Stimulated activated CD8-positive, alpha-beta memory T cell treated with anti-CD3 and anti-CD28 coated beads, Interleukin-4, amount 100 ng/mL, for 4 hours (primary cell): ENCODE measurements at places on chromosomes 2 and 18.

- no peak for DNase-seq
These were observed 111.4 kb downstream of the FEZ2 start for GRCh38 chr2:36486521-36487044.

DNA sequence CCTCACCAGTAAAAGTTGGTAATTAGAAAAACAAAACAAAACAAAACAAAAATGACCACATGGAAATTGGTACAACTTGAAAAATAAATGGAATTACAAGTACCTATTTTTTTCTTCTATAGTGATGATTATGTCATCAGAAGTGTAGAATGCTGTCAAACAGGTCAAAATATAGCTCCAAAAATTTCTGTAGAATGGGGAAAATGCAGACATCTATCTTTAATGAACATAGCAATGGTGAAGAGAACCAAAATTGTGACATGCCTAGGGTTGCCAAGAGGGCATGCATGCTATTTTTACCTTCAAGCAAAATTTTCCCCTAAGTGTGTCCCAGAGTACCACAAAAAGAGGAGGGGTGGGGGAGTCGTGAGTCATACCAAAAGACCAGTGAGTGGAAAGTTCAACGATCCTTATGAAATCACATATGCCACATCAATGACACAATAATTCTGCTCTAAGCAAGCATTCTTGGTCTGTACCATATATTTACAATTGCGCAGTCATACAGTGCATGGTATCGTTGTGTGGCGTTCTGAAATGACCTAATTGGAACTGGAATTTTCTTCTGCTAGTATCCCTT lies 1436.4 kb downstream of the SUCLG1 start:
- no peak for DNase-seq

DNA sequence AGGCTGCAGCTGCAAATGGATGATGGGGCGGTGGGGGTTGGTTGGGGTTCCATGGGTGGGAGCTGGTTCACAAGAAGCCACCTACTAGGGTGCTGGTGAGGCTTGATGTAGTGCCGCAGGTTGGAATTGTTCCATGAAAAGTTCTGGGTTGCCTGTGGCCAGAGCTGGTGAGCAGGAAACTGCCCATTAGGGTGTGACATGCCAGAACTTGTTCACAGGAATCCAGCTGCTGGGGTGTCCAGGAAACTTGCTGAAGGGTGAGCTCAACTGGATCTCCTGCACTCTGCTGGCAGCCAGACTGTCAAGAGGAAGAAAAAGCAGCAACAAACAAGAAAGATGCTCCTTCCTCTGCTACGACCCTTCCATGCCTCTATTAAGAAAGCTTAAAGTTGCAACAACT lies 48.8 kb downstream of the MAP3K20 start:
- no peak for DNase-seq

- no peak for DNase-seq
These were observed 532.0 kb upstream of the FSHR start for GRCh38 chr2:49686291-49686690.

GRCh38 chr2:121336528-121337294 lies 51.7 kb upstream of the TFCP2L1 start:
- DNase-seq: no peak

DNA sequence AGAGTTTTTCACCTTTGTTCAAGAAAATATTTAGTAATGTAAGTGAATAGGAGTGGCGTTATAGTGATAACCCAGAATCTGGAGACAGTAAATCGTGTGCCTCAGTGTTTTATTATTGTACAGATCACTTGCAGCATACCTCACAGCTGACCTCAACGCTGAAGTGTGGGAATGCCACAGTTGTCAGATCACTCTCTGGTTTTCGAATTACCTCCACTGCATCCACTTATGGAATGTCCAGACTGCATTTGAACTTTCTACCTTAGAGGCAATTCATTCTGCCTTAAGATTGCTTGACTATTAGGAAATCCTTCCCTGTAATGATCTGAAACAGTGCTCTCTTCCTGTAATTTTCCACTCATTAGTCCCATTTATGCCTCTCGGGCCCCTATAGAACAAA lies 164.5 kb upstream of the ALPP start:
- no peak for DNase-seq

- DNase-seq: no peak
These were observed at the start of gene AMER3 for GRCh38 chr2:130755256-130756052. AMER3 (plus strand) TSS chr2:130755540; CDS start chr2:130762073, 6,533 bp downstream.

DNA sequence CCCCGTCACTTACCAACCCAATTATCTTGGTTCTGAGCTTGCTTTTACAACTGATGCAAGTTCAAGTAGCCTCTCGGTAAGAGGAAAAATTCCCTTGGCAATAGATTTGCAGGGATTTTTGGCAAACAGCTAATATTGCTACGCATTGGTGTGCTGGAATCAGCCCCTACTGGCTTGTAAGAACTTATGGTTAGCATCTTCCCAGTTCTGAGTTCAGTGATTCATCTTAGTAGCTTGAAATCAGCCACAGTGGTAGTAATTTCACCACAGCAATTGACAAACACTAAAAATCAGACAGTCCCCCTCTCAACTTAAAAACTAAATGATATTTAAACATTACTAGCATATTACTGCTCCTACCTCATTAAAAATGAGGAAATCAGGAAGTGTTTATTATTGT lies 5.9 kb upstream of the RAX start:
- DNase-seq: no peak

DNA sequence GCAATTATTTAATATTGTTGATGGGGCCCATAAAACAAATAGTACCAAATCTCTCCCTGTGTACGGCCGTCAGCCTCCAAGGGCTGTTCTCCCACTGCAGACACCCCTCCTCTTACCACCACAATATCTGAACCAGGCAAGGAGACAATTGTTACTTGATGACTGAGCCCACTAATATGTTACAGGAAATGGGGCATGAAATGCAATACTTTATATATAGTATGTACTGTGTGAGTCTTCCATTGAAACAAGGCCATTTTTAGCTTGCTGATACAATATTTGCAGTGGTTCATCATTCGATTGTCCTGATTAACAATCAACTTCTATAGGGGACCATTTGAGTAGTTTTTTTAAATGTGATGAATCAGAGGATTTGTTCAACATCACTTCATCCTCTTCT lies 307.3 kb downstream of the GBX2 start:
- no peak for DNase-seq

DNA sequence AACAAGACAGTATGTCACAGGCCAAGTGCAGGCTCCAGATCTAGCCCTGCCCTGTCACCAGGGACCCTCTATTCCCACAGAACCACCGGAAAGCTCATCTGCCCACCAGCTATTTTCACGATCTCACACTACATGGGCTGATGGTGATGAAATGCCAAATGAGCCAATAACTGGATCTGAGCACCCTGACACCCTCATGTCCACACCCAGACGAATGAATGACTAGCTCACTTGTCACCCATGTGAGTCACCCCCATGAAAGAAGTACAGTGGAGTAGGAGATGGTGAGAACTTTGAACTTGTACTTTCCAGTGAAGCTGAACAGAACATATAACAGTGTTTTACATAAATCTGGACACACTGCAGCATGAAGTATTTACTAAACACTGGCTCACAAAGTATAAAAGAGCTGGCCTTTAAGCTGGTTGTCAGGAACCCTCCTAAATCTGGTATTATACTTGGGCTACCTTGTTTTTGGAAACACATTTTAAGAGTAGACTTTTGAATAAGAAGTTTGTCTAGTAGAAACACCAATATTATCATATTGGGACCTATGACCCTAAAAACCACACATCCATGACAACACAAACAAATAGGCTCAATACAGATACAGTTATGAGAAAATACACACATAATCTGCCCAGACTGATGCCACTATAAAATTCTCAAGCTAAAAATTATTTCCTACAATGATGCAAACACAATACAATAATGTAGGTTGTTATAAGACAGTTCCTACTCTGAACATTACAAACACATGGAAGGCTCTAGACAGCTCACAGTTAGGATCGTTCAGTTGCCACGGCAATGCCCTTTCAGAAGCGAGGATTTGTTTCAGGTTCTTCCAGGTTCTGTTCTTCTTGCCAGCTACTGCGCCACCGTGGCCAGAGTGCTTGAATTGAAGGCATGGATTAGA lies 19.0 kb downstream of the INO80C start:
- no peak for DNase-seq
